ENCODE measurements at places on chromosomes 12 and 14.

GRCh38 chr14:99143126-99143525, 128.9 kb downstream of the BCL11B start:
- no peak for DNase-seq

DNA sequence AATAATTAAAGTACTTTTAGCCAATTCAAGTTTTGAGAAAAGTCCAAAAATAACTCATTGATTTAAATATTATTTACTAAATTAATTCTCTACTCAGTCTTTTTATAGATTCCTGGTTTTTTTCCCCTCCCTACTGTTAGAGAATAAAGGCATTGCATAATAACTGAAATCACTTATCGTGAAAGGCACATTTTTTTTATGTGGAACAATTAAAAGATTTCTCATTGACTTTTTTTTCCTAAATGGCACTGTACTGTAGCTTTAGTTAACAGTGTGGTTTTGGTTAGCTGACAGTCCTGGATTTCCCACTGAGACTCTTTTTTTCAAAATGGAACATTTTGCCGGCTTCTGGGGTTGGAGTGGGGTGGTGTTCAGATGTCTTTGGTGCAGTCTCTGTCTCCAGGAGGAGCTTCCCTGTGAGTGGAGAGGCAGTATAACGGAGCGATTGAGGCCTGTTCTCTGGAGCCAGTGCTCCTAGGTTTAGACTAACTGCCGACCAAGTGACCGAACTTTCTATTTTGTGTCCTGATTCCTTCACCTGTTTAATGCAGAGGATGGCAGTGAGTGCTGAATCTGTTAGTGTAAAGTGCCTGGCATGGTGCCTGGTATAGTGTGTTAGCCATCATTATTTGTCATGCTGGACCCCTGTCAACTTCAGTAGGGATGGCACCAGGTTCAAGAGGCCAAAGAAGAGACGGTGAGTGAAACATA, 117.7 kb downstream of the ADCK1 start:
- no peak for DNase-seq

GRCh38 chr14:38226366-38226765, 18.7 kb downstream of the SSTR1 start:
- no peak for DNase-seq

GRCh38 chr12:51721282-51721940, 127.1 kb downstream of the FIGNL2 start:
- peak; percentile 43 for DNase-seq

GRCh38 chr12:124392667-124393413, 97.9 kb downstream of the RFLNA start:
- DNase-seq: no peak

DNA sequence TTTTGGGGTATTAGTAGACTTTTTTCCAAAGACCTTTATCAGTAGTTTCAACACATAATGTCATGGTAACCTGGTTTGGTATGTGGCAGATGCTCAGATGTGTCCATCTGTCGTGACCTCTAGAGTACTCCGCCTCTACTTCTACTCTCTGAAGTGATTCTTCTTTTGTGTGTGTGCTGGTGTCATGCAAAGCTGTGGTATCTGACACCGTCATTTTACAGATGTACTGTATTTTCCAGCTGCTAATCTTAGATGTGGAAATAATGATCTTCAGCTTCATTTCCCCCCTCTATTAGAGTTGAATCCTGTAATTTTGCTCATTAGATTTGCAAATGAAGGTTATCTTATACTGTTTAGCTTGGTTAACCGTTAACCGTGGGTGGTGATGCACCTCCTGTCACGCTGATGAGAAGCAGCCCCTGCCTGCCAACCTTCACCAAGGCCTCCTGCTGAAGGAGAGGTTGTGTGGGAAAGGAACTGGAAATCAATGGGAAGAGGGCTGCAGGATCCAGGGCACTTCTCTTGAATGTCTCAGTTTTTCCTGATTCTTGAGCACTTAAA, 222.4 kb upstream of the AMIGO2 start:
- DNase-seq: peak; percentile 35

DNA sequence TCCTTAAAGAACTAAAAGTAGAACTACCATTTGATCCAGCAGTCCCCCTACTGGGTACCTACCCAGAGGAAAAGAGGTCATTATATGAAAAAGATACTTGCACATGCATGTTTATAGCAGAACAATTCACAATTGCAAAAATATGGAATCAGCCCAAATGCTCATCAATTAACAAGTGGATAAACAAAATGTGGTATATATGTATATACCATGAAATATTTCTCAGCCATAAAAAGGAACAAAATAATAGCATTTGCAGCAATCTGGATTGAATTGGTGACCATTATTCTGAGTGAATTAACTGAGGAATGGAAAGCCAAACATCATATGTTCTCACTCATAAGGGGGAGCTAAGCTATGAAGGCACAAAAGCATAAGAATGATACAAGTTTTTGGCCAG, 64.7 kb upstream of the KRAS start:
- DNase-seq: no peak

DNA sequence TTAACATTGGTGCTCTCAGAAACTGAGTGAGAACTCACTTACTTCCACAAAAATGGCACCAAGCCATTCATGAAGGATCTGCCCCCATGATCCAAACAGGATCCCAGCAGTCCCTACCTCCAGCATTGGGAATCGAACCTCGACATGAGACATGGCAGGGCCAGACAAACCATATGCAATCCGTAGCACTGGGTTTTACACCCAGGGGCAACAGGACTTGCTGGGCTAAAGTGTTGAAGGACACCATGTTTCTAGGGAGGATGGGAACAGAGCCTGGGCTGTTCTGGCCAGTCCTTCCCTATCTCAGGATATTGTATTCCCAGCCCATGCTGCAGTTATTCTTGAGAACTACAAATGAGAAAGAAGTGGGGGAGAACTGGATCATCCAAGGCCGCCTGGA, 36.6 kb downstream of the SERPINA3 start:
- DNase-seq: no peak

DNA sequence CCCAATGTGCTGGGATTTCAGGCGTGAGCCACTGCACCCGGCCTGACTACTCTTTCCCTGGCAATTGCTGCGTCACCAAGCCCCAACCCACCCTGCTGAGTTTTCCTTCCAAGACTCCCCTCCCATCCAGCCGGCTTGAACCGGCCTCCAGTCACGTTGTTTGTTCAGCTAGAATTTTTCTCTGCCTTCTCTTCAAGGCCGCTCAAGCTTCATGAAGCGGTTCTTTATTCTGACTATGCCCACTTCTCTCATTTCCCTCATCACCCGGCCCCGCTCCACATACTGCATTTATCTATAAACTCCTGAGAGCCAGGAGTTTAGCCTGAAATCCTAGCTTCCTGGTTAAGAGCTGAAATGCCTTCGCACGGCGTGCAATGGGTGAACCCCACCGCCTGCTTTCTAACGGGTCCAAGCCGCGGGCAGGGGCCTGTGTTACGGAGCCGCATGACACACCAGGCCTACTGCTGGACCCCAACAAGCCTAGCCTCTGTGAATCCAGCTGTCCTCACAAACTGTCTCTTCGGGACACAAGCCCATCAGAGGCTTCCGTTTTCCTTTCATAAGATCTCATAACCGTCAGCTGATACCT, 999 bp upstream of the DCAF4 start:
- DNase-seq: no peak

DNA sequence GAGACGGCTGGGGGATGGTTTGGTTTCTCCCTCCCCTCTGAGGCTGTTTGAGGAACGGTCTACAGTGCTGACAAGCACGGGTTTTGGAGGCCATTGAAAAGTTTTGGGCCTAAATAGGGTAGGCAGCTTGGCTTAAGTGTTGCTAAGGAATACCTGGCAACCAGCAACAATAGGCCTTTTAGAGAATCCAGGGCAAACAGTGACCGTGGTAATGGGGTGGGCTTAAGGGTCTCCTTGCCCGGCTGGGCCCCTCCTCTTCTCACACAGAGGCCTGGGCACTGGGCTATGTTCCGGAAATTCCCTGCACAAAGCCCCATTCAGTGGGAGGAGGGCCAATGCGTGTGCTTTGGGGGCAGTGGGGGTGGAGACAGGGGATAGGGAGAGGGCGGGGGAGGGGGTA, 55.4 kb downstream of the ASCL1 start:
- no peak for DNase-seq

- DNase-seq: peak; percentile 26
Observed at GRCh38 chr12:11228296-11228879, 41.1 kb downstream of the PRB3 start.

DNA sequence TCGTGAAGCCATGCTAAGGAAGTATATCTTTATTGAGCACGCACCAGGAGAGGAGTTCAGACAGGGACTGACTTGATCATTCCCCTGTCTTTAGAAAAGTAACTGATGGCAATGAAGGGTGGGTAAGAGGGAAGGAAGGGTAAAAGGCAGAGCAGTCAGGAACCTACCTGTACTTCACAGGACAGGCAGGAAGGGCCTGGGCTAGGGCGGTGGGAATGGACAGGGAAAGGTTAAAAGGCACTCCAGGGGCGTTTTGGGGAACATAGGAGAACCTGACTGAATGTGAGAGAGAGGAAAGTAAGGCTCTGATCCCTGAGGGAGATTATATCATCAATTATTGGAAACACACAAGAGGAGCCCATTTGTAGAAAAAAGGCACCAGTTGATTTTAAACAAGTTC, 3.9 kb downstream of the SLC35E3 start:
- no peak for DNase-seq

DNA sequence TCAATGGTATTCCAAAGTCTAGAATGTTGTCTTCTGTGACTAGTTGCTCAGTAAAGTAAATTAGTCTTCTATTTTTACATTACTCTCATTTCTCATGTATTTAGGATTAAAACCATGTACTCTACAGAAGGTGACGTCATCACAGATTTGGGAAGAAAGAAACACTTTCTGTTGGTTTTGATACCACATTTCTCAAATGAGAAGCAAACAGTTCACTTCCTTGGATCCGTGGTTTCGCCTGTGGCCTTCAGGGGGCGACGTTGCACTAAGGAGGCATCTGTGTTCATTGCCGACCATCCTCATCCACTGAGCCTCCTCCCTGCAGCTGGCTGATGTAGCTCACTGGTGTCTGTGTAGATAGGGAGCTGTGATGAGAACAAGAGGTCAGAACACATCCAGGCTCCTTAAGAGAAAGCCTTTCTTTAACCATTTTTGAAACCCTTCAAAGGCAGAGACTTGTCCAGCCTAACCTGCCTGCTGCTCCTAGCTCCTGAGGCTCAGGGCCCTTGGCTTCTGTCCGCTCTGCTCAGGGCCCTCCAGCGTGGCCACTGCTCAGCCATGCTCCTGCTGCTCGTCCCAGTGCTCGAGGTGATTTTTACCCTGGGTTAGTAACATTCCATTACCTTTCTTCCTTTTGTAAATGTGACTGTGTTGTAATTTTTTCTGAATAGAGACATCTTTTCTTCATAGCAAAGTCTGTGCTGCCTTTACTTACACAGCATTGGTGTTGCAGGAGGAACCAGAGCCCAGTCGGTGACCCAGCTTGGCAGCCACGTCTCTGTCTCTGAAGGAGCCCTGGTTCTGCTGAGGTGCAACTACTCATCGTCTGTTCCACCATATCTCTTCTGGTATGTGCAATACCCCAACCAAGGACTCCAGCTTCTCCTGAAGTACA, 220.6 kb upstream of the OR4E1 start:
- peak; percentile 62 for DNase-seq

GRCh38 chr12:46378530-46378929, 6.0 kb upstream of the SLC38A2 start:
- DNase-seq: no peak

GRCh38 chr14:58832095-58832521, 194.3 kb downstream of the DACT1 start:
- DNase-seq: no peak

- DNase-seq: no peak
Observed at GRCh38 chr12:26648066-26648465, 184.9 kb downstream of the ITPR2 start.

DNA sequence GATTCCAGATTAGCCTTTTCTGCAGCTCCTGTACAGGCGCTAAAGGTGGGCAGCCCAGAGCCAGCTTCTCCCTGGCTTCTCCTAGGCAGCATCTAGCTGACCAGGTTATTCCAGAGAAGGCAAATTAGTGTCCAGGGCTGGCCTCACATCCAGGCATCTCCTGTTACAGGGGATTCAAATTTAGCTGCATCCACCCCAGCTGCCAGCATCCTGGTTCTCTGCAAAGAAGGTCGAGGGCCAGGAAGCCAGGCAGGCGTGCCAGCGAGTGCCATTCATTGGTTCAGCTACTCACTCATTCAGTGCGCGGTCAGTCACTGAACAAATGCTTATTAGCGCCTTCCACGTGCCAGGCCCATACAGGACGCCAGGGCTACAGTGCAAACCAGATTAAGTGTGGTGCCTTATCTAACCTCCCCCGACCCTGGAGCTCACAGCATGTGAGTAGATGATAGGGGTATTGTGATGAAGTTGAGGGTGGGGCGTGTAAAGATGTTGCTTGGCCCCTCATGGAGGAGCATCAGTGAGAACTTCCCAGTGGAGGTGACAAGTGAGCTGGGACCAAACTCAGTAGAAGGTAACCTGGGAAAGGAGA, 15.7 kb upstream of the FAM222A start:
- DNase-seq: no peak

DNA sequence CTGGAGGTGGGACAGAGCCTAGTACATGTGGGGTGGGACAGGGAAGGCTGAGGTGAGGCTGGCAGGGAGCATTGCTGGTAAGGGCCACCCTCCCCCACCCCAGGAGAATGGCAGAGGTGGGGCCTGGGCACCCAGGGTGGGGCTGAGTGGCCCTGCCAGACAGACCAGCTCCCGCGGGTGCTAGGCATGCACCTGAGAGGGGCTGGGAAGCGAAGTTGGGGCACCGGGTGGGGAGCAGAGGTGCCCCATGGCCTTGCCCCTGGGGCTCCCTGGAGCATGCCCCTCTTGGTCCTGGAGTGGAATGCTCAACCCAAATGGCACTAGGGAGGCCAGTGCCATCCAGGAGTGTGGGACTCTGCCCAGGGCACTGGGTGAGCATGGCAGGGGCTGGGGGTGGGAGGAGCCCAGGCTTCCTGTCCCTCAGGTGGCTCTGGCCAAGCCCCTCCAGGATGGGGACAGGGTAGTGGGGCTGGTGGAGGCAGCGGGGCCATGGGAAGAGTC, 1.3 kb downstream of the TNFAIP2 start:
- DNase-seq: no peak

DNA sequence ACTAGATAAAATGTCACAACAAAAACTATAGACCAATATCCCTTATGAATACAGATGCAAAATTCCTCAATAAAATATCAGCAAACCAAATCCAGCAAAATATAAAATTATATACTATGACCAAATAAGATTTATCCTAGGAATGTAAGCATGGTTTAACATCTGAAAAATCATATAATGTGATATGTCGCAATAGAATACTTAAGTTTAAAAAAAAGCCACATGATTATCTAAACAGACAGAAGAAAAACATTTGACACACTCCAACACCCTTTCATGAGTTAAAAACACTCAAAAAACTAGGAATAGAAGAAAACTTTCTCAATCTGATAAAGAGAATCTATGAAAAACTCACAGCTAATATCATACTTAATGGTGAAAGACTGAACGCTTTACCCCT, 20.3 kb downstream of the ANGEL1 start:
- DNase-seq: no peak

- DNase-seq: no peak
Observed at GRCh38 chr14:70836946-70837345, 27.6 kb upstream of the MAP3K9 start.

- DNase-seq: no peak
Observed at GRCh38 chr12:2429032-2429431, 365.7 kb upstream of the FKBP4 start.

GRCh38 chr12:80715713-80716249, 931 bp upstream of the MYF5 start:
- DNase-seq: no peak

- DNase-seq: no peak
Observed at GRCh38 chr12:131918311-131919050, 10.6 kb upstream of the PUS1 start.
